ENCODE measurements at places on chromosomes 16 and 17.

DNA sequence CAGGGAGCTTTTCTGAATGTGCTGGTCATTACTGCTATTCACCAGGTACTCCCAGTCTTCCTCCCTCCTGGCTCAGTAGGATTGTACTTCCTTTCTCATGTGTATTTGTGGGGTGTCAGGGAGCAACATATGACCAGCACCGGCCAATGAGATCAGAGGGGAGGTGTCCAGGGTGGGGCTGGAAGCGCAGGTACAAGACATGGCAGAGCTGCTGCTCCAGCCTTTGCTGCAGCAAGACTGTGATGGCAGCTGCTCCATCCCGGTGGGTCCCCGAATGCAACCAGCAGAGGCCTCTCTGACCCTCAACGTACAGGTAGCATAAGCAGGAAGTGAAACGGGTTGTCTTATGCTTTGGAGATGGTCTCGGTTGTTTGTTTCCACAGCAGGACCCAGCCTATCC, 53.8 kb upstream of the CACNG5 start:
- no peak for DNase-seq

- DNase-seq = no peak
These were observed 874 bp downstream of the CMTM3 start for GRCh38 chr16:66605177-66605978.

GRCh38 chr17:42783791-42784138, 3.4 kb downstream of the WNK4 start:
- DNase-seq = no peak

DNA sequence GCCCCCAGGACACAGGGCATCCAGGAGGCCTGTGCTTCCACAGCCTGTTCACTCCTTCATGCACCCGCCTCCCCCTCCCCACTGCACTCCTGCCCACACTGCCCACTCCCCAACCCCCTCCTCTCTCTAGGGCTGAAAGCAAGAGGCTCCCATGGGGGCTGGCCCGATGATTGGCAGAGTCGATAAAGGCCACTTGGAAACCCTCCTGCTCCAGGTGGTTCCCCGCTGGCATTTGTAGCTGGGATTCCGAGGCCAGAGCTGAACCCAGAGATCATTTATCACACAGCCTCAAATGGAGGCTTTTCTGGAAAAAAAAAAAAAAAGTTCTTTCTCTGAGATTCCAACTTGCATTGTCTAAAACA, 74.1 kb downstream of the SREBF1 start:
- DNase-seq = no peak

DNA sequence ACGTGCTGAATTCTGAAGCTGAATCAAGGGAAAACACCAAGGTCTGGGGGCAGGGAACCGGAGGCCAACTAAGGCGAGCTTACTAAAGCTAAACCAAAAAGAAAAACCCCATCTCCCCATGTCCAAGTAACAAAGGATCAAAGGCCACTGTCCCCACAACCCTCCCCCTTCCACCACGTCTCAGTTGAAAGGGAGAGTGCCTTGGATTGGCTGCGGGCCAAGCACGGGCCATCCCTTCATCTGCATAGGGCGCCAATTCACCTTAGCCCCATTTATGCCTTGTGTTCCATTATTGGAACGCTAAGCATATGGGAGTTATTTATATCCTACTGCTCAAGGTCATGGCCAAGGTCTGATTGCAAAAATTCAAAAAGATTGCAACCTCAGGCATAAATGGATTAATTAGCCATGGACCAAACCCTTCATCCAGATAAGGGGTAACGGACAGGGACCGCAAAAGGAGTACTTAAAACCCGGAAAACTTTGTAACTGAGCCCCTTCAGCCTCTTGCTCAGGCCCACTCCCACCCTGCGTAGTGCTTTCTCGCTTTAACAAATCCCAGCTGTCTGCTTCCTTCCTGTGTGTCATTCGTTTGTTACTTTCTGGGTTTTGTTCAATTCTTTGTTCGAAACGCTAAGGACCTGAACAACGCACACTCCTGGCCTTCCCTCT, 740 bp upstream of the ATP6V0D1 start:
- DNase-seq = no peak

- no peak for DNase-seq
These were observed 105.7 kb downstream of the CDH13 start for GRCh38 chr16:82732461-82732860.

DNA sequence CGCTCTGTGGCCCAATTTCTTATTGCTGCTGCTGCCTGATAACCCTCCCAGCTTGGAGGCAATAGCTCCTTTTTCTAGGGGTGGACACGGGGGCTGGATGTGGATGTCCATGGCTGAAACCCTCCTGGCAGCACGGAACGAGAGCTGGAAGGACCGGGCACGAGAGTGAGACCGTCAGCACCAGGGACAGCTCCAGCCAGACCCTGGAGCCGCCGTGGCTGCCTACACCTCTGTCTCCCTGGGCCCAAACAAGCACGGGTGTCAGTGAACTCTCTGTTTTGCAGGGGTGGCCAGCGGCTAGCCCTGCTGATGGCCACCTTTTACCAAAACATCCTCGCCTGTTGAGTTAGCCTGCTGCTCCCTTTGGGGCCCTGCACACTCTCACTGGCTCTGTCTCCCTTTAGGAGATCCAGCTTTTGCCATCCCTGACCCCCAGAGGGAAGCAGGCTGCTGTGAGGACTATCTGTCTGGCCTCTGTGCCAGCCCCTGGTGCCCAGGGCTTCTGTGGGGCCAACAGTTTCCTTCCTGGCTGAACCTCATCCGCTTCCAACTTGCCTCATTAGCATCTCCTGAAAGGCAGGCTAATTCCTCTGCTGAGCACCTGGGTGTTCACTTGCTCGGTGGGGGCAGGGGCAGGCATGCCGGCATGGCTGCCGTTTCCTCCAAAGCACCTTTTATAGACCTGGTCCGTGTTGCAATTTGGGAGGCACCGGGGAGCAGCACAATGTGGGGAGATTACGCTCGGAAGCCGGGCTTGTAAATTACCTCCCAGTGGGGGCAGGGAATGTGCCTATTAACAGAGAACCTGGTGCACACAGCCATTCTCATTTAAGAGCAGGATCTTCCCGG, 118.1 kb downstream of the ENGASE start:
- DNase-seq = no peak

- no peak for DNase-seq
These were observed 53.1 kb downstream of the MRC2 start for GRCh38 chr17:62680541-62681052.

- DNase-seq = no peak
These were observed 28.9 kb upstream of the PRM1 start for GRCh38 chr16:11309895-11310633.

GRCh38 chr16:85124636-85125346, 12.5 kb upstream of the CIBAR2 start:
- no peak for DNase-seq

DNA sequence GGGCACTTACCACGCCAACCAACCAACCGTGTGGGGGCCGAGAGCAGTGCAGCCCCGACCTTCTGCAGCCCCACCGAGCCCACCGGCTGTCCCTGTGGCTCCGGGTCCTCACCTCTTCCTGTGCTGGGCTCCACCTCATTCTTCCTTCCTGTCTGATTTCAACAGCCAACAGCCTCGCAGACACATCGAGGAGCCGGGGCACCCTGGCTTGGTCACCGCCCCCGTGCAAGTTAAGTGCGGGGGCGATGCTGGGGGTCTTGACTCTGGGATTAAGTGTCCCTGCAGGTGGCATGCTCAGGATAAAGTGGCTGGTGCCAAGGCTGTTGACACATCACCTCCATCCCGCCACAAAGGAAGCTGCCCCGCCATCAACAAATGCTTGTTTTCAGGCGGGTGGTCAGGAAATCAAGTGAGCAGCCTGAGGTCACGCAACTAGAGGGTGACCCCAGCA, at the start of gene NLRC3:
Gene NLRC3 (minus strand): TSS at position 102 of the 451 bp plus-strand sequence. CDS start 12,367 bp downstream, outside the sequence.
- DNase-seq = no peak

DNA sequence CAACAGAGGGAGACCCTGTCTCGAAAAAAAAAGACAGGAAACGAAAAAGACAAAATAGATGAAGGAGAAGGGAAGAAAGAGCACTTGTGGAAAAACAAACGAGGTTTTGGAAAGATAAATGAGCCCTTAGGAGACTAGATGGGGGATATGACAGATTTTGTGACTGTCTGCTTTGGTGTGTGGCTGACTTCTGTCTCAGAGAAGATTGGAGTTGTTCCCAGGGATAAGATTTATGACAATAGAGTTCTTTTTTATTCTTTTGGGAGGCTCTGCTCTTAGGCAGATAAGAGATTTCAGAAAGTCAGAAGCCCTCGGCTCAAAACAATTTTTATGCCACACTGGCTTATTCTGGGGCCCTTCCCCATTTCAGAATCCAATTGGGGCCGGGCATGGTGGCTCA, 73.9 kb upstream of the ATF7IP2 start:
- DNase-seq = no peak

- DNase-seq = no peak
These were observed 25.7 kb downstream of the GSE1 start for GRCh38 chr16:85638695-85639409.

GRCh38 chr17:31397256-31397939, 5.9 kb downstream of the RAB11FIP4 start:
- no peak for DNase-seq

DNA sequence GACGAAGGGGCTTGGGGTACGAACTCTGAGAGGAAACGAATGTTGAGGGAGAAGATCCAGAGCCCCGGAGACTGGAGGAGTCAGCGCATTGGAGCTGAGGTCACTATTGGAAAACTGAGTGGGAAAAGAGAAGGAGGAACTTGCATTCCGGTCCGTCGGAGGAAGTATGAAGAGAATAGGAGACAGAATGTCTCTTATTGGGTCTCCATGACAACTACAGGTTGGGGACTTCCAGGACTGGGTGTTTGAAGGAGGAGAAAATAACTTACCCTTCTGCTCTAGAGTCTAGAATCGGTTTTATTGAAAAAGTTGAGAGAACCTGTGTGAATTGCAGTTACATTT, 537 bp downstream of the GOSR1 start:
- DNase-seq = no peak

GRCh38 chr16:5461141-5461540, 363.5 kb upstream of the EEF2KMT start:
- DNase-seq = no peak

Measured in activated CD4-positive, CD25-positive, alpha-beta regulatory T cell (primary cell).